Dermis blood vessel endothelial cell (primary cell): ENCODE measurements at places on chromosomes 1 and 21. TPM values are rescaled to one million over a fixed set of nuclear protein-coding genes. Genes with fewer than 3 reads are reported as not detected.

DNA sequence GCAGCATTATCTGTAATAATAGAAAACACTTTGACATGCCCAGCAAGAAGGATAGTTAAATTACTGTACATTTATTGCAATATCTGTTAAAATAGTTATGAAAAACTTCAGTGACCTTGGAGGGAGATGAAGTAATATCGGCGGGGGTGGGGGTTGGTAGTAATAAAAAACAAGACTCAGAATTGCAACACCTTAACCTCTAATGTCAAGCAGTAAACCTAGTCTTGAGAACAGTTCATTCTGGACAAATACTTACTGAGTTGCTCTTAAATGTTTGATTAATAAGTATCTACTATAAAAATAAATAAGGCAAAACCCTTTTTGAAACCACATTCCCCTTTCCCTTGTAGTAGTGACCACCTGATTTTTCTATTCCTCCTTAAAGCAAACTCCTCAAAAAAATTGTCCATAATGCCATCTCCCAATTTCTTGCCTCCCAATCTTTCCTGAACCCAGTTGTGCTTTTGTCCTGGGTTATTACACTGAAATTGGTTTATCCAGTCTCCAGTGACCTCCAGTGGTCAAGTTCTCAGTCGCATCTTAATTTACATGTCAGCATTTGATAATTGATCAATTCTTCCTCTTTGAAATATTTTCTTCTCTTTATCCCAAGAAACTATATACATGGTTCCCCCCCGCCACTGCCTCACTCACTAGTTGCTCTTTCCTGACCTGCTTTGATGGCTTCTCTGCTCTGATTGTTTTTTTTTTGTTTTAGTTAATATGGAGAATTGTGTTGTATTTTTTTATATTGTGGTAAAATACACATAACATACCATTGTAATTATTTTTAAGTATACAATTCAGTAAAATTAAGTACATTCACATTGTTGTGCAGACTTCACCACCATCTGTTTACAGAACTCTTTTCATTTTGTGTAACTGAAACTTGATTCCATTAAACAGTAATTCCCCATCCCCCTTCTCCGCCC is 36.8 kb downstream of the RAP1A start:
- DNase-seq = peak; percentile 78

- DNase-seq = no peak
Observed at GRCh38 chr1:186623551-186623950, 56.7 kb downstream of the PTGS2 start.

- DNase-seq = no peak
Observed at GRCh38 chr1:54421101-54421504, 14.9 kb upstream of the SSBP3 start.

DNA sequence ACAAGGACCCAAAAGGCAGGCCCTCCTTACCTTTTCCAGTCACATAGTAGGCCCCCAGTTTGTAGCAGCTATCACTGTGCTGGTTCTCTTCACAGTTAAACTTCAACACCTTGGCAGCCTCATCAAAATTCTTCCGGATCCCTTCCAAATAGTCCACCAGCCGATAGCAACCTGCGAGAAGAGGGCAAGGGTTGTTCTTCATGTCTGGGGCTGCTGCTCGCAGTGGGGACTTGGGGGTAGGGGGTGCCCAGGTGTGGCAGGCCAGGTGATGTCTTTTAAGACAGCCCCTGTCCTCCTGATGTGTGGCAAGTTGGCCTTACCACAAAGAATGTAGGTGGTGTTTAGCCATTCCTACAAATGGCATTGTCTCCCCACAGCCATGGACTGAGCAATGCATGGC is 5.5 kb downstream of the COA7 start:
- DNase-seq = no peak

The ETV3 gene
- total RNA-seq = 17.2 and 19.1 TPM in 2 replicates

GRCh38 chr1:180530501-180530900 is 28.1 kb upstream of the ACBD6 start:
- peak; percentile 94 for DNase-seq
